ENCODE measurements at places on chromosomes 11 and 22.
A peak's percentile ranks its signal among the peaks of the same experiment; 100 is the strongest.

GRCh38 chr11:85123752-85124231, 503.4 kb downstream of the DLG2 start:
- no peak for DNase-seq

DNA sequence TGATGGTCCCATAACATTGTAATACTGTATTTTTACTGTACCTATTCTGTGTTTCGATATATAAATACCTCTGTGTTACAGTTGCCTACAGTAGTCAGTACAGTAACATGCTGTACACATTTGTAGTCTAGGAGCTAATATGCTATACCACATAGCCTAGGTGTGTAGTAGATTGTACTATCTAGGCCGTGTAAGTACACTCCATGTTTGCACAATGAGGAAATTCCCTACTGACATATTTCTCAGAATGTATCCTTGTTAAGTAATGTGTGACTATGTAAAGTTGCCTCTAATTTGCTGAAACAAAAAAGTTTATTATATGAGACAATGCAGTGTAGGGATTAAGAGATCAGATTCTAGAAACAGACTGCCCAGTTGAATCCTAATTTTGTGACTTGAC, 21.3 kb downstream of the CAPRIN1 start:
- DNase-seq: no peak

DNA sequence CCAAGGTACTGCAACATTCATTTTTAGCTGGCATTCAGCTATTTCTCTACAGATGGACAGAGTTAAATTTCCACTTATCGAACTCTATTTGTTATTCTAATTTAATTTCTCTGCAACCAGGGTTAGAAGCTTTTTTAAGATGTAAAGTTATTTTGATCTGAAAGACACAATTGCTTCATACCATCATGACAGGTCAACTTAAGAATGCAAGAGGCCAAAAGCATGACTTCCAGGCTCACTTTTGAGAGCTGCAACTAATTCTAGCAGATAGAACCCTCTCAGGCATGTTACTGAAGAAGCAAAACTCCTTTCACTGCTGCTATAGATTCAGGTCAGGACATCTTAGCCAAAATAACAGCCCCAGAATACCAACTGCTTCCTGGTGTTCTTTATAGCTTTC, 86.5 kb upstream of the GALNT18 start:
- DNase-seq: no peak

DNA sequence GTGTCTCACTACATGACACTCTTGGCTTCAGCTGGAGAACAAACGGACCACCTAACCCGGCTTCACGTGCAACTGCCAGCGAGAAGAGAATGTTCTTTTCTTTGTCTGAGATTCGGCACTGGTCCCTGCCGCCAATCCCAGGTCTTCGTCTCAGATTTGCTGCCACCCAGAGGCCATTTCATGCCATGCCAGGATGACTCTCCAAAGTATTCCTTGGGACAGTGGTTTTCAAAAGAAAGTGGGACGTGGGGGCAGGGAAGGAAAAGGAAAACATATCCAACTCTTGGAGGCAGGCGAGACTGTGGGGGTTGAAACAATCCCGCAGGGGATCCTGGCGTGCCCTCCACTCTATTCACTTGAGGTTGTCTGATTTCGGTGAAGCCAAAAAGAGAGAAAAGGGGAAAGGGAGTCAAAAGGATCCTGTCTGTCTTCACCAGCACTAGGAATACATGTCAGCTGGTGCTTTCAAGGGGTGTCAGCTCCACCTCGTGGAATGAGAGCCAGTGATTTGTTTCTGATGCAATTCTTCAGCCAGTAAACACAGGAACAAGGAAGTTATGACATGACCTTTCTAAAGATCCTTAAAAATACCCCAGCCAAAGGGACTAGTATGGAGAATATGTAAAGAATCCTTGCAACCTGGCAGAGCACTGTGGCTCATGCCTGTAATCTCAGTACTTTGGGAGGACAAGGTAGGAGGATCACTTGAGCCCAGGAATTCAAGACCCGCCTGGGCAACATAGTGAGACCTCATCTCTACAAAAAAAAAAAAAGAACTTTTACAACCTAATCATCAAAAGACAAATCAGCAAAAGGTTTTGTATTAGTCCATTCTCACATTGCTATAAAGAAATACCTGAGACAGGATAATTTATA, 41.0 kb upstream of the APLNR start:
- DNase-seq: no peak

DNA sequence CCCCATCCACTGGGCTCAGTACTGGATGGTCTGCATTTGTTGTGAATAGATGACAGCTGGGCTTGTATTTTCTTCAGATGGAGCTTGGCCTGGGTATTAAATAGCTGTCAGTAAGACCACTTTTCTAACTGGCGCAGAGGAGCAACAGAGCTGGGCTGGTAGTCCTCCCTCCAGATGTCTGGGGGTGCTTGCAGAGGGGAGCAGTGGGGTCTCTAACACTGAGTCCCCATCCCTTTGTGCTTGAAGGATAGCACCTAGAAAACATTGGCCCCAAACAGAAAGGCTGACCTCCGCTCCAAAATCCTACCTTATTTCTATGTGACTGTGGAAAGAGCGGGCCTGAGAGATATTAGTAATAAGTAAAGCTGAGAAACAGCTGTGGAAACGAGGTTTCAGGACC, 131.6 kb upstream of the E2F8 start:
- DNase-seq: no peak

DNA sequence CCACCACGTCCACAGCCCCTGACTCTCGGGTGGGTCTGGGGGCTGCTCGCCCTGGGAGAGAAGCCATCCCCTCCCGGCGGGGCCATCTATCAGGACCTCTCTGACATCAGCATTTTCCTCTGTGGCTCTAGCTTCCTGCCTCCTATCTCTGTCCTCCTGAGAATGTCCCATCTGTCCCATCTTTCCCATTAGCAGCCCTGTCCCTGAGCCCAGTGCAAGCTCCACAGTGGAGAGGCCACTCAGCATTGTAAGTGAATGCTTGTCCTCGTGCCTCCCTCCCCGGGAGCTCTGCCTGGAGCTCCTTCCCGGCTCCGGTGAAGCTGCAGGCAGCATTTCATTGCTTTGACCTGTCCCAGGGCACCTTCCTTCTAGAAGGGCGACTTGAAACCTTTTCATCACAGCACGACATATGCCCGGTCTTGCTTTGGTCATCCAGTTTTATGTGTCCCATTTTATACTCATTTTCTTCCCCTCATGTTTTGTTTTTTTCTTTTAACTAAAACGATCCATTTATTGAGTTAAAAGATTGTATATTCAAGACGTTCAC, 49.7 kb downstream of the RTN4R start:
- no peak for DNase-seq

GRCh38 chr11:32566517-32566916, 17.1 kb upstream of the EIF3M start:
- no peak for DNase-seq

DNA sequence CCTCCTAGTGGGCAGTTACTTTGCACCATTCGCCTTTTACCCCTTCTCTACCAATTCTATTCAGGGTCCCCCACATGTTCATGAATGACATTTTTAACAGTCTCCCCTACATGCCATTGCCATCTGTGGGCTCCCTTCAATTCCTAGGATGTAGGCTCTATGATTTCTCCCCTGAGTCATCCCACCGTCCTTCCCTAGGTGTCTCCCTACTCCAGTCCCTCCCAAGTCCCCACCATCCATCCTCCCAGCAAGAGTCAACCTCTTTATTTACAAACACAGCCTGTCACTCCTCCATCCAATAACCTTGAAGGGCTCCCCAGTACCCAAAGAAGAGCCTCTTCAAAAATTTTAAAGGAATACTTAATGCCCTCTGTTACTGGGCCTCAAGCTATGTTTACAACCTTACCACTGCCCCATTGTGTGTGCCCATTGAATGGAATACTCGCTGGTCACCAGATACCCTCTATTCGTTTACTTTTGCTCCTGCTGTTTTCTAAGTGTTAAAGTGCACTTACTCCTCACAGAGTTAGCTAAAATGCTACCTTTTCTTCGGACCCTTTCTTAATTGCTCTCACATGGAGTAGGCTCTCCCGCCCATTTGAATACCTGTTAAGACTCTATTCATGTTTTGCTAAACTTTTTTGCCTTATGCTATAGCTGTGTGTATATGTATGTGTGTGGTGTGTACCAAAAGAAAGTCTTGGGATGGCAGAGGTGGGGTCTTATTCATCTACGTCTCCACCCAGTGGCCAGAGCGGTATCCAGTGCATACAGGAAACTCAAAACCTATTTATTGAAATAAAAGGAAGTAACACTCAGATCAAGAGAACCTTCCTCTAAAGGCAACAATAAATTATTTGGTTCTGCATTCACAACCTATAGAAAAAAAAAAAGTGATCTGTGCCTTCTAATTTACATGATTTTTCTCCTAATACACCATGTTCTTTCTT, 235.8 kb upstream of the CCDC90B start:
- DNase-seq: no peak

DNA sequence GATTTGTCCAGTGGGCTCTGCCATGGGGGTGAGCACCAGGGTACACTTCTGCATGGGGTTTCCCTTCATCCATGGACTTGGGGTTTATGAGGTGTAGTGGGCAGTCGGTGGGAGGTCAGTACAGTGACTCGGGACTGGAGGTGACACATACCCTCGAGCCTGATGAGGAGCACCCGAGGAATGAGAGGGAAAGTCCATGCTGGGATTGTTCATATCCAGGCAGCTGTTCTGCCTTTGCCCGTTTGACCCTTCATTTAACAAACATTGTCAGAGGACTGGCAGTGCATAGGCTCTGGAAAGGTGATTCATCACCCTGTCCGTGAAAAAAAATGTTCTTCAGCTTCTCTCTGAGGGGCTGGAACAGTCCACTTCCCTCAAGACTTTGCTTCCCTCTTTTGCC, 2.7 kb downstream of the NAV2 start:
- no peak for DNase-seq

- DNase-seq: no peak
Measured at GRCh38 chr11:122031813-122032212, 84.2 kb downstream of the BLID start.

DNA sequence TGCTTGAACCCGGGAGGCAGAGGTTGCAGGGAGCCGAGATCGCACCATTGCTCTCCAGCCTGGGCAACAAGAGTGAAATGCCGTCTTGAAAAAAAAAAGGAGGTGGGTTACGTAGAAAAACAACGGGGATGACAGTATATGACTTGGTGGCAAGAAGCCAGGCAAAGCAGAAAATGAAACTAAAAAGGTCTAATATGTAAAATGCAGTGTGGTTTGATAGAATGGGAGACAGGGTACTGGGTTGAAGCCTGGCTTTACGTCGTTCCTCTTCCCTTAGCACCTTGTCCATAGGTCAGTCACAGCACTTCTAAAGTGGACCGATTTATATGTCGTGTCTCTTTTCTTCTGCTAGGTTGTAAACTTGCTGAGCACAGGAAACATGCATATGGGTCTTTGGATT, 274.9 kb upstream of the ZC3H12C start:
- no peak for DNase-seq

GRCh38 chr11:88354912-88355311, 17.4 kb upstream of the CTSC start:
- DNase-seq: no peak

GRCh38 chr22:41248758-41249157, 8.0 kb upstream of the CHADL start:
- no peak for DNase-seq

DNA sequence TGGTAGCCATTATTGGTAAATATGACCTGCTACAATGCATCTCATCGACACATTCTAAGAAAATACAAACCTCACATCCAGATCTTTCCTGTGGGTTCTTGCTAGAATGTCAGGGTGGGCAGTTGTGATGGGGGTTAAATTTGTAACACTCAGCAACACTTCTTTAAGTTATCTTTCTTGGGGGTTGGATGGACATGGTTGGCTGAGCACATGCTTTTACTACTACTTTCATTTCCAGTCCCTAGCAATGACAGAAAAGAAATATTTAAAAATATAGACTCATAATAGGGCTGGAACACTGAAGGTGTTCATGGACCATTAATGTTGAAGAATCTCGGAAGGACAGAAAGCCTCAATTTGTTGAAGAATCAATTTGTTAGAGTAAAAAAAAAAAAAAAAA, 57.6 kb downstream of the APOL3 start:
- DNase-seq: no peak

- DNase-seq: no peak
Measured at GRCh38 chr11:10941414-10941813, 83.6 kb upstream of the ZBED5 start.

- DNase-seq: no peak
Measured at GRCh38 chr11:35792148-35792845, 129.7 kb downstream of the TRIM44 start.

- peak; percentile 22 for DNase-seq
Measured at GRCh38 chr11:206526-207207, 532 bp downstream of the BET1L start.

DNA sequence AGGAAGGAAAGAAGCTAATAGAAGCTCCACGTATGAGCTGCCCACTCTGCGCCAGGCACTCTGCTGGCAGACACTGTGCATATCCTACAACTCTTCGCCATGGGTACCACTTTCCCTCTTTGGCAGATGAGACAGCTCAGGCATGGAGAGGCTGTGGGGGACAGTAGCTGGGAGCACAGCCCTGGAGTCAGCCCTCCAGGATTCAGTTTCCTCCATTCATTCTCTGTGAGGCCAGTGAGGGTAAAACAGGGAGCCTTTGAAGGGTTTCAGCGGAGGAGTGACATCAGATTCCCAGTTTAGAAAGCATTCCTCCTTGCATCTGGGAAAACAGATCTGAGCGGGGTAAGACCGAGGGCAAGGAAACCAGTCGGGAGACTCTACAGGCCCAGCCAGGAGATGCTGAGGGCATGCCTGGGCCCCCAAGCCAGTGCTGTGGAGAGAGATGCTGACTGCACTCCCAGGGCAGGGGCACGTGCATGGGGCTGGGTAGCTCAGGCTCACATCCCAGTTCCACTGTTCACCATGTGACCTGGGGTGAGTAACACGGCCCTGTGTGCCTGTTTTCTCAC, 58.3 kb upstream of the EMID1 start:
- no peak for DNase-seq

DNA sequence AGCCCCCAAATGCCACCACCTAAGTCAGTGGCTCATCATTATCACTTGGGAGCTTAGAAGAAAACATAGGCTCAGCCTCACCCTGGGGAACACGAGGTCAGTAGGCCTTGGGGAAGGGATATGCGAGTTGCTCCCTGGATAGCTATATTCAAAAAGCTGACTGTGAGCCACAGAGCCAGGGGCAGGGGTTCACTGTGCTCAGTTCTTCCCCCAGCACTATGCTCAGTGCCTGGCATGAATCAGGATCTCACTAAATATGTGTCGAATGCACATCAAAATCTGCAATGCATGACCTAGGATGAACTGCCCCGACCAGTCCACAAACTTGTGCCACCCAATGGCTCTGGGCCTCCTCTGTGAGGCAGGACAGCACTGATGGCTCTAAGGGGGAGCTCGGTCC, 35.1 kb downstream of the THOC5 start:
- no peak for DNase-seq

- DNase-seq: no peak
Measured at GRCh38 chr11:34564406-34564805, 50.8 kb upstream of the ELF5 start.
